GM13976 (cell line): ENCODE measurements at places on chromosomes 1 and 21.

DNA sequence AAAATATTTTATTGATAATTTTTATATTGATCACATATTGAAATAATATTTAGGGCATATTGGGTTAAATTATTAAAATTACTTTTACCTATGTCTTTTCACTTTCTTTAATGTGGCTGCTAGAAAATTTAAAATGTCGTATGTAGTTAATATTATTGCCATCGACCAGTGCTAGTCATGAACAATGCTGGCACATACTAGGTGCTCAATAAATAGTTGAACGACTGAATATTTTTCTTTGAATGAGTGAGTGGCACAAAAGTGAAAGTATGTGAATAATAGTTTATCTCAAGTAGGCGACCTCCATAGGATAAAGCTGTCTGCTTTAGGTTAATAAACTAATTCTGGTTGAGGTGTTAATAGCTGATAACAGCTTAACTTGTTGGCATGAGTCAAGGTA lies 150.8 kb upstream of the FGGY start:
- DNase-seq = no peak

DNA sequence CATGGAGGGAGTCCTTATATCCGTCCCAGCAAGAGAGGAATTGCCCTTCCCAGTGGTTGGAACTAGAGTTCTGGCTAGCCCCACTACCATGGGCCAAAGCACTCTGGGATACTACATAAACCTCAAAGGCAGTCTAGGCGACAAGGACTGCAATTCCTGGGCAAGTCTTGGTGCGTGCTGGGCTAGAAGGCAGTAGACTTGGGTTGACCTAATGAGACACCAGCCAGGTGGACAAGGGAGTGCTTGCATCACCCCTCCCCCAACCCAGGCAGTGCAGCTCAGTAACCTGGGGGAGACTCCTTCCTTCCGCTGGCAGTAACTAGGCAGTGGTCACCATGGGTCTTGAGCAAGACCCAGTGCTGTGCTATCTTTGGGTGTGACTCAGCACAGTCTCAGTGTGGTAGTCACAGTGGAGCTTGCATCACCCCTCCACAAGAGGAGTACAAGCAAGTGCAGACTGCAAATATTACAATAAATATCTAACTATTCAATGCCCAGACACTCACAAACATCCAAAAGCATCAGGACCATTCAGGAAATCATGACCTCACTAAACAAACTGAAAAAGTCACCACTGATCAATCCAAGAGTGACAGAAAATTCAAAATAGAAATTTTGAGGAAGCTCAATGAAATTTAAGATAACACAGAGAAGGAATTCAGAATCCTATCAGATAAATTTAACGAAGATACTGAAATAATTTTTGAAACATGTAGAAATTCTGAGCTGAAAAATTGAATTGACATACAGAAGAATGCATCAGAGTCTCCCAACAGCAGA lies 84.7 kb upstream of the LYPLAL1 start:
- DNase-seq = no peak

- no peak for DNase-seq
These were observed 157.7 kb downstream of the ROR1 start for GRCh38 chr1:63931468-63931867.

DNA sequence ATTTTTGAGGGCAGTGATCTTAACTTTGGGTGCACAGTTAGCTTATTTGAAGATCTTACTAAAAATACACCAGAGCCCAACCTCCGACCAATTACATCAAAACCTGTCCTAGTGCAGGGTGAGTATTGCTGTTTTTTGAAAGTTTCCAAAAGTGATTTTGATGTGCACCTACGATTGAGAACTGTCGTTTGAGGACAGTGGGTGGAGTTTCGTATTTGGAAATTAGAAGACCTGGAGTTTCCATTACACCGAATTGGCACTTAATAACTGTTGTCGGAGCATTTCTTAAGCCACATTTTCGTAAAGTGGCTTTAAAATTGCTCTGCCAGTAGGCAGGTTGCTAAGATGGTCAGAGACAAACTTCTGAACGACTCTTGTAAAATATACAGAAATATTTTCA lies 1.1 kb downstream of the SOD1 start:
- no peak for DNase-seq

DNA sequence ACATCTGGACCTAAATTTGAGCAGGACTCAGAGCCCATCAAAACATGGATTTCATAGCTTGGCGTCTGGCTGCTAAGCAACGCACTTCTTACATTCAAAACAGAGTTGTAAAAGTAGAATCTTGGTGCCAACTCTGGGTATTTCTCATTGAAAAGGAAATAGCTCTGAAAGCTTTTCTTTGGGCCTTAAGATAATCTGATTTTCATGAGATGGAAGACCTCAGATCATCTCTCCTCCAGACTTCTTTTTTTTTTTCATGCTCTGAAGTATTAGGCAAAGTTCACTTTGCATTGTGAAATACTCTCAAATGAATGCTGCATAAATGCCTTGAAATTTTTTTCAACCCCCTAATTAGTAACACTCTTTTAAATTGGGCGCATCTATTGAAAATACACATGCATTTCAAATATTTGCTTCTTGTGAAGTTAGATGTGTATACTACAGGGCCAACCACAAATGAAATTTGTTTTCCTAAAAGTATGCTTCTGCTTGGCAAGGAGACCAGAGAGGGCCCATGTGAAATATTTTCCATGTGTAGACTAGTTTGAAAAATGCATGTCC lies 4.2 kb downstream of the ADAMTS5 start:
- DNase-seq = no peak

GRCh38 chr1:3333903-3334302 lies 120.6 kb upstream of the ARHGEF16 start:
- no peak for DNase-seq

DNA sequence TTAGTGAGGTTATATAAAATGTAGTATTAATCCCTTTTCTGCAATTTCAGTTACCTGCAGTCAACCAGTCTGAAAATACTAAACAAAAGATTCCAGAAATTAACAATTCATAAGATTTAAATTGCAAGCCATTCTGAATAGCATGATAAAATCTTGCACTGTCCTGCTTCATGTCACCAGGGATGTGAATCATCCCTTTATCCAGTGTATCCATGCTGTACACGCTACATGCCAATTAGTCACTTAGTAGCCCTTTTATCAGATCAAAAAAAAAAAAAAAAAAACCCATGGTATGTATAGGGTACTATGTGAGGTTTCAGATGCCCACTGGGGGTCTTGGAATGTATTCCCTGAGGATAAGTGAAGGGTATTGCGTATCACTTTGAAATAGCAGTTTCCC lies 191.3 kb upstream of the HP1BP3 start:
- no peak for DNase-seq

GRCh38 chr1:183106166-183106565 lies 79.9 kb upstream of the LAMC2 start:
- DNase-seq = no peak

- DNase-seq = no peak
These were observed 61.0 kb downstream of the B3GALT5 start for GRCh38 chr21:39673736-39674135.

DNA sequence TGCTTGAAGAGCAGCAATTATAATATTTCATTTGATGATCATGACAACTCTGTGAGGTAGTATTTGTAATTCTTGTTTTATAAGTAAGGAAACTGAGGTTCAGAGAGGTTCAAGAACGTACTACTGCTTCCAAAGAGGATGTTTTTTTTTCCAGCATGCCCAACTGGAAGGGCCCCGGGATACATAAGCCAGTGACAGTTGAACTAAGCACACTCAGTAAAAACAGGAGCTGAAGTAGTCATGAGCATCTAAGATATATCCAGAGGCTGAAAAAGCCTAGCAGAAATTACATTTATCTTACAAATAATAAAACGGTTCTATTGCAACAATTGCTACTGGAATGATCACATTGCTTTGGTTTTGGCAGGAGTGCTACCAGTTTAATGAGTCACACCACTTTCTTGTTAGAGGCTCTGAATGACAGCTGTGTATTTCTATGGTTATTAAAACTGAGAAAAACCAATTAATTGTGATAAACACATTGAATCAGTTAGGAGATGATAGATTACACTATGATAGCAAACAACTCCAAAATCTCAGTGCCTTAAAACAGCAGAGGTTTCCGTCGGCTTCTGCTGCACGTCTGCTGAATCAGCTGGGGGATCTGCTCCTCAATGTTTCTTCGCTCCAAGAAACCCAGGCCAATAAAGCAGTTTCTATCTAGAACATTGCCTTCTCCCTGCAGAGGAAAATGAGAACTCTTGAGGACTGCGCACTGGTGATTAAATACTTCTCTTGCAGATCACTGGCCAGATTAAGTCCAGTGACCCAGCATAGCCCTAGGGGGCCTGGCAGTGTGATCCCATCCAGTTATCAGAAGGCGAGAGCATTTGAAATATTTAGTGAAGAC lies 522.7 kb downstream of the PLPP3 start:
- no peak for DNase-seq

DNA sequence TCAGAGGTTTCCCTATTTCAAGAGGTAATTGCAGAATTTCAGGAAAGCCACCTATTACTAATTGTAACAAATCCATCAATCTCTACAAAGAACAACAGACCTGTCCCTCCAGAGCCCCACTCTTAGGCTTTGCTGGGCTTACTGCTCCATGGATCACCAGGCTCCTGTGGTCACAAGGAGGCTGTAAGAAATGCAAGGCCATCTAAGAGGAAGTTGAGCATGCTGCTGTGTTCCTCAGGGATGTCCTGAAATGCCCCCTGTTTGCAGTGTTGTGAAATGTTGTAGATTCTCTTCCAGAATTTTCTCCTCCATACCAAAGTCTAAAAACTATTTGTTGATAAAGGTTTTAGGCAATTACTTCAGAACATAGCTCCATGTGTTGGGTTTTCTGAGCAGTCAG lies 24.4 kb upstream of the DUSP23 start:
- DNase-seq = no peak

GRCh38 chr1:56028244-56028643 lies 551.1 kb downstream of the PLPP3 start:
- peak; percentile 8 for DNase-seq

- no peak for DNase-seq
These were observed 95.5 kb downstream of the MIS18A start for GRCh38 chr21:32183396-32183795.

- DNase-seq = no peak
These were observed 85.5 kb upstream of the KIAA0040 start for GRCh38 chr1:175277783-175278733.

DNA sequence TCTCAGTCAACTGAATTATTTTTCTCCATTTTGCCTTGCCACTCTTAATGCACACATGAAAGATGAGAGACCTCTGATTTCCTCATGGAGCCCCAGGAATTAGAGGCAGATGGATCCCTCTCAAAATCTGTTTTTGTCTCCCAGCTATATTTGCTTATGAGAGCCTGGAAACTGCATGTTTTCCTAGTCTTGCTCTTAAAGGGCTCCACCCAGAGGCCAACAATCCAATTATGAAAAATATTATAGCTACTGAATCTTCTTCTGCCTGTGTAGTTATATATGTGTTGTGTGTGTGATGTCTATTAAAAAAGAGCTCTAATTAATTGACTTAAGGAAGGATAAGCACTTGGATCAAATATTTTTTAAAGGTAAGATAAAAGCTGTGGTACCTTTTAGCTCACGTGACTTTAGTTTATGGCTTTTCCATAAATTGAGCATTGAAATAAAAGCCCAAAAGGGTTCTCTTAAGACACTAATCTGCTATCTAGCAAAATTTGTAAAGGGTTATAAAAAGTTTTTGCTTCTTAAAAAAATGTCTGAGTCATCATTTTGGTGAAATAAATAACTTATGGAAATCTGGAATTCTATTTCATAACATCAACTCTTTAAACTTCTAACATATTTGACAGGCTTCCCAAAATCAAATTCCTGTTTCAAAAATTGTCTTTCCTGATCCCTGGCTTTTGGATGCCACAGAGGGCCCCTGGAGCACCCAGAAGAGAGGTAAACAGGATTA lies 31.2 kb upstream of the TSPEAR start:
- DNase-seq = no peak

- DNase-seq = no peak
These were observed 464.5 kb upstream of the LRRC7 start for GRCh38 chr1:69103213-69103612.

DNA sequence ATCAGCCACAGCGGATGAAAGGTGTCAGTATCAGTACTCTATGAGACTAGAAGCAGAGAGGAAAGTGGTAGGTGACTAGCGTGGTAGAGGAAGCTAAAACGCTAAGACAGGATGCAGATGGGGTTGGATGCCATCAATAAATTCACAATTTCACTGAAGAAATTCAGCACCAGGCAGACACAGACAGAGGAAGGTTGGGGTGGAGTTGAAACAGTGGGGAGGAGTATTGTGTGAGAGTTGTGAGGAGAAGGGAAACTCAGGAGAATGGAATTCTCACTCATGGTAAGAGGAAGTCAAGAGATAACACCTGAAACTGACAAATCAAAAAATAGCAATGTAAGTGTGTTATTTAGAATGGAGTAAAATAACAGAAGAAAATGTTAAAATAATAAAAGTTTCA lies 208.5 kb upstream of the DAB1 start:
- no peak for DNase-seq

GRCh38 chr1:41975121-41975520 lies 56.4 kb upstream of the HIVEP3 start:
- DNase-seq = no peak

DNA sequence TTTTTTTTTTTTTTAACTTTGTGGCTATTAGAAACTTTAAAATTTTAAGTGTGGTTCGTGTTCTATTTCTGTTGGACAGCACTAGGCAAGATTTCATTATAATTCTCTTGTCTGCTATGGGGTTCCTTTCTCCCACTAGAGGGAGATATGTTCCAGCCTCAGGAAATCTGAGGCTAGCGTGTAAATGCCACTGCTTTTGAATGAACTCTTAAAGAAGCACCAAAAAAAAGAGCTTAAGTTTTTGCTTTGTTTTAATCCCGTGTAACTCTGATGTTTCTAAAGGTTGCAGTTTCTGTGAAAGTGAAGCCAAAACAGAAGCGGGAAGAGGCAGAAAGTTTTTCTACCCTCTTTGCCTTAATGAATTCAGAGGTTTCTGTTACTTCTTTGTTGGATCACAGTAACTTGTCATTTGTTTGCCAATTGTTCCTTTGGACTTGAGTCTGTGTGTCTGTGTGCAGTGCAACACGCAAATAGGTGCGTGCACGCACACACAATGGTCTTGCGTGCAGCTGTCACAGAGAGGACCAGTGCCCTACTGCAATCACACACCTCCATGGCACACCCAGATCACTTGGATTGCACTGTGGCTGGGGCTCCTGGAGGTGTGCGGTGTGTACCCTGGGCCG lies 32.3 kb downstream of the HHAT start:
- peak; percentile 57 for DNase-seq

DNA sequence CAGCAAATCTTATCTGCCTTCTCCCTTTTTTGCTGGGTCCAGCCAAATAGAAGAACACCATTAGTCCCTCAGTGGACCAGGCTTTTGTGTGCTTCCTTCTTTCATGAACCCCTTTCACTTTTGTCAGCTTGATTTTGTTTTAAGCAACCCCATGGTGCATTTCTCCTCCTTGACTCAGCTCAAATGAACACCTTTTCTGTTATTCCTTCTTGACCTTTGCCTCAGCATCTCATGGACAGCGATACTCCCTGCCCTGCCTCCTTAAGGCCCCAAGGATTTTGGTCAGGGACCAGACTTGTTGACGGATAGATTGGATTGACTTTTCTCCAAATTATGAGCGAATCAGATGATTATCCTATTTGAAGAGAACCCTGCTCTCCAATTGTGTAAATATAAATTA lies 356.6 kb upstream of the USP24 start:
- DNase-seq = no peak
